CD4-positive, alpha-beta T cell (primary cell): ENCODE measurements at places on chromosomes 5 and 9.

DNA sequence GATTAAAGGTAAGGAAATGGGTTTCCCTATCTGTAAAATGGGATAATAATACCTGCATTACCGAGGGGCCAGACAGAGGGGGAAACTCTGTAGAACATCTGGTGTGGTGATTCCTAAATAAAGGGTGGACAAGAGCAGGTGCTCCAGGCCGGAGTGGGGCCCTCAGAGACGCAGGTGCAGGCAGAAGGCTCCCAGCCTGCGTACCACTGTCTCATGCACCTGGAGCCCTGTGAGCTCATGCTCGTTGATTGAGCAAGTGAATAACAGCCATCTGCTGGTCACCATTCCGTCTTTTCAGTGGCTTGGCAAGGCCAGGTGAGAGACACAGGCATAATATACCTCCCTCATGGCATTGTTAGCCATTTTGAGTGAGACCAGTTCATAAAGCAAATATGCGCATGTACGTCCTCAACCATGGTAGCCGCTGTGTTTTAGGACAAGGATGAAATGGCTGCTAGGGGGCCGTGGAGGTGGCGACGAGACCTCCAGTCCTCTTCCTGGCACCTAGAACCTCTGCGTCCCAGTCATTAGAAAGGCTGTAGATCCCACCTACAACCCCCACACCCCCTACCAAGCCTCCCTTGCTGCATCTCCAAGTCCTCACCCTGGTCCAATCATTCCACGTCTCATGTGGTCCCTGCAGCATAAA lies 198.0 kb upstream of the MVB12B start:
- no peak for DNase-seq

DNA sequence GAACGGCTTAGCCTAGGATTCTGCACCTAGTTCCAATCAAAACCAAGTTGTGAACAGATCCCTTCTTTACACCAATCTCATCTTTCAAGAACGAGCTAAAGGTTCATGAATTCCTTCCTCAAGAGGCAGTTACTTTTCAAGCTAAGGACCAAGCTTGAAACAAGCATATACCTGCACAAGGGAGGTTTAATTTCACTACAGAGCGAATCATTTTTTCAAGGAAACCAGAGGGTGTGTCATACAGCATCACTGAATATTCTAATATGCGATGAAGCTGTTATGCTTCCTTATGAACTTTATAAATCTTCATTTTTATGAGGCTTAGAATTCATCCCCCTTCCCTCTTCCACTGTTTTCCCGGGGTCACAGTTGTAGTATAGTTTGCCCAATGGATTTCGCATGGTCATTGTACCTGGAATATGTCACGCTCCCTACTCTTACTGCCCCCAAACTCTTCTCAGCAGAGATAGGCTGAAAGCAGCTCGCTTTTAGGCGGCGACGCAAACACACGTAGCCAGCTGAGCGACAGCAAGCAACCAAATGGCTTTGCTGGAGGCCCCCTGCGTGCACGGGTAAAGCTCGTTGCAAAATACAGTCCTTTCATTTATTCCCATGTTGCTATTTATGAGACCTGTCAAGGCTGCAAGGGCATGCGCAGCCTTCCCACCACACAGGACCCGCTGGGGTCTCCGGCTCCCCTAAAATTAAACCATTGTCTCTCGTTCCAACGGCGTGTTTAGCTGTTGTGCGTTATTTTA lies 832 bp downstream of the LMBRD2 start:
- DNase-seq, result peak; percentile 2

GRCh38 chr5:107272954-107273353 lies 397.8 kb downstream of the EFNA5 start:
- no peak for DNase-seq

- no peak for DNase-seq
These were observed 33.6 kb downstream of the SNX30 start for GRCh38 chr9:112784020-112784785.

GRCh38 chr5:32503261-32503660 lies 58.7 kb upstream of the ZFR start:
- DNase-seq, result no peak

- no peak for DNase-seq
These were observed 118.7 kb downstream of the NDUFS4 start for GRCh38 chr5:53678981-53679660.

DNA sequence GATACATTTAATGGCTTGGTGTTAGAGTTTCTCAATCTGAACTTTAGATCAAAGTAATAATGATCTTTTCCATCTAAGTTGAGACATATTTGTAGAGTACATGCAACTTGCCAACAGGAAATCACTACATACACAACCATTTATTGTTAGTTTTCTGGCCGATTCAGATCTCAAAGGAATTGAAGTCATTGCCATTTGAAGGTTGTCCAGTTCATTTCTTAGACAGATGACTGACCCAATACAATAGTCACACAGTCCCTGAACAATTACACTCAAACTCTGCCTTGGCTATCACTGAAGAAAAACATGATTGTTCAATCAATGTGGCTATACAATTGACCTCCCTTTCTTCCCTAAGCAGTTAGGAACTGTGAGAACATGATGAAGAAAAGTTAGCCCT lies 753.2 kb upstream of the RIOK2 start:
- no peak for DNase-seq

- DNase-seq, result no peak
These were observed 51.9 kb downstream of the SLC25A46 start for GRCh38 chr5:110790673-110791072.

DNA sequence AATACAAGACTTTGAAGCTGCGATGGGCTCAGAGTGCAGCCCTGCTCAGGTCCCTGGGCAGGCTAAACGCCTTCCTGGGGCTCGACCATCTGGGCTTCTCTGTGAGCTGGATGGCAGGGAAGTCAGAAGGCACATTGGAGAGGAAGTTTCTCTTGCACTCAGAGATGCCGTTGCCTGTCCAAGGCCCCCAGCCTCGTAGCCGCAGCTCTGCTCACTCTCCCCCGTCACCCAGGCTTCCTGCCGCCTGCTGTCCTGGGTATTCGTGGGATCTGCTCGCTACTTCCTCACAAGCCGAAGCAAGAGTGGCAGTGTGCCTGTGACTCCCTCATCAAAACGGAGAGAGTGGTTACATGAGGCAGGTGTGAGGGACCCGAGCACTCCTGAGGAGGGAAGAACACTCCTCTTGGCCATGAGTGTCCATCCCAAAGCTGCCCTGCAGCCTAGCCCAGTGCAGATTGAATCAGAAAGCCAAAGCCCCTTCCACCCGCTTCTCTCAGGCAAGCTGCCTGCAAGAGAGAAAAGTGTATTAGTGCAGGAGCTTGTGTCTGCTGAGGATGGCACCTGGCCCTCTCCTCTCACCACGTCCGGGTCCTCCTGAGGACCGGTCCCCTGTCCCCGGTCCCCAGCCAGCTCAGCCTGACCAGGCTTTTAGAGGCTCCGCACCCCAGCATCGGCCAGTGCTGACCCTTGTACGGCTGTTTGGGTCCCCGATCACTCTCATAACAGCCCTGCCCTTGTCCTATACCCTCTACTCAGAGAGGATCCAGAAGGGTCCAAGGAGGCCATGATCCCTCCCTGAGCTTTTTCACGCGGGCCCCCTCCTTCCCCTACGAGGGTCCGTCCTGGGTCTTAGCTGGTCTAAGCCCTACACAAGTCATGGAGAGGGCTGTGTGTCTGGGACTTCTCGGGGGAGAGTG lies 7.3 kb downstream of the FCN2 start:
- no peak for DNase-seq

- DNase-seq, result no peak
These were observed 493.2 kb upstream of the KLF4 start for GRCh38 chr9:107982745-107983144.

DNA sequence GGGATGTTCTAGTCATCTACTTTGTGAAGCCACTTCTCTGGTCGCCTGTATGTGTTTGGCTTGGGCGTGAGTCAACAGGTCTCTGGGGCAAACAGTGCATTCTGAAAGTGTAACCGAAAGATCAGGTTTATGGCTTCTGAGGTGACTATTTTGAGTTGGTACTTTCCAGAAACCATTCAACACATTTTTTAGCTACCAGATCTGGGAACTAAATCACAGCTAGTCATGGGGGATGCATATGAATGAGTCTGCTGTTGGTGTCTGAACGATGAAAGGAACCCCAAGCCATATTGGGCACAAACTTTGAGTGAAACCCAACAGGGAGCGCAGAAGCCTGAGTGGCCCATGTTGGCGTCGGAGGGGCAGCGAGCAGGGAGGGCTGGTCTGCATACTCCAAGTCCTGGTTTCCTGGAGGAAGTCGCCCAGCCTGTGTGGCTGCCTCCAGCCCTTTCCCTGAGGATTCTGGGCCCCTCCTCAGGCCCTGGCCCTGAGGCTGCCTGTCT lies 35.3 kb downstream of the UBE2QL1 start:
- no peak for DNase-seq

GRCh38 chr9:95985440-95986055 lies 110.1 kb downstream of the ERCC6L2 start:
- no peak for DNase-seq

DNA sequence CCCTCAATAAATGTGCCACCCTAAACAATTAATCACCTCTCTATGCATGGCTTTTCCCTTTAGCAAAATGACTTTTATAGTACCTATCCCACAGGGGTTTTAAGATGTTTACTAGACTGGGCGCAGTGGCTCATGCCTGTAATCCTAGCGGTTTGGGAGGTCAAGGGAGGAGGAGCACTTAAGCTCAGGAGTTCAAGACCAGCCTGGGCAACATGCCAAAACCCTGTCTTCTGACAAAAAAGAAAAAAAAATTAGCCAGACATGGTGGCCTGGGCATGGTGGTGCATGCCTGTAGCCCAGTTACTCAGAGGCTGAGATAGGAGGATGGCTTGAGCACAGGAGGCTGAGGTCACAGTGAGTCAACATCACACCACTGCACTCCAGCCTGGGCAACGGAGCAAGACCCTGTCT lies 13.5 kb downstream of the SH3TC2 start:
- no peak for DNase-seq

GRCh38 chr5:134769206-134769605 lies 10.6 kb downstream of the DDX46 start:
- no peak for DNase-seq

GRCh38 chr5:76379316-76379715 lies 23.8 kb upstream of the IQGAP2 start:
- DNase-seq, result no peak

- no peak for DNase-seq
These were observed 415.8 kb downstream of the SPATA31D1 start for GRCh38 chr9:82404196-82404870.

DNA sequence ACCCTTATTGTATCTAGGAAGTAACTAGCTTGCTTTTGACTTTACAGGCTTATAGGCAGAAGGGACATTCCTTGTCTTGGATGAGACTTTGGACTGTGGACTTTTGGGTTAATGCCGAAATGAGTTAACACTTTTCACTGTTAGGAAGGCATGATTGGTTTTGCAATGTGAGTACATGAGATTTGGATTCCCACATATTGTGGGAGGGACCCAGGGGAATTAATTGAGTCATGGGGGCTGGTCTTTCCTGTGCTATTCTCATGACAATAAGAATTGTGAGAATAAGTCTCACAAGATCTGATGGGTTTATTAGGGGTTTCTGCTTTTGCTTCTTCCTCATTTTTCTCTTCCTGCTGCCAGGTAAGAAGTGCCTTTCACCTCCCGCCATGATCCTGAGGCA lies 417.5 kb downstream of the HINT1 start:
- DNase-seq, result no peak

DNA sequence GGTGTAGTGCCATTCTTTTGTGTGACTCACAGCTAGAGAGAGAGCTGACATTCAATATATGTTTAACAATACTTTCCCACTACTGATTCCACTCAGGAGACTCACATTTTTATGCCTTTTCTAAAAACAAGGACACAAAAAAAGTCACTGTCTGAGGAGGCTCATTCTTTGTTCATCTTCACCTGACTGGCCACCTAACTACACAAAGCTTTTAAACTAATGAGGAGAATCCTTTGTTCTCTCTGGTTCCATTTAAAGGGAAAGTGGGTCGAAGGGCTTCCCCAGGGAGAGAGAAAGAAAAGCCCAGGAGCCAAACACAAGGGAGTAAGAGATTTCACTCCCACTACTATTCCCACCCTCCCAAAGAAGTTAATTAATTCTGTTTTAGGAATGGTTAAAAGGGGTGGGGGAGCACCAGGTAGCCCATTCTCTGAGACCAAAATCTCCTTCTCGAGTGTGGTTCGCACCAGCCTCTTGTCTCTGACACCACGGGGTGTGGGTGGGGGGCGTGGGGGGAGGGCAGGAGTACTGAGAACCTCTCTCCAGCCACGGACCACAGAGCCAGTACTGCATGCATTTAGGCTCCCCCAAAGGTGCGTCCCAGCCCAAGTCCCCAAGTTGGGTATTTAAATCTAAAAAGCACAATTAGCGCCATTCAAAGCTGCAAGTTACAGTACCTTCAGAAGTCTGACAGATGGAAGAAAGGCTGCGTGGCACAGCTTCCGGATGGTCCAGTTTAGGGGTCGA lies 747 bp downstream of the TRPM3 start:
- DNase-seq, result no peak

DNA sequence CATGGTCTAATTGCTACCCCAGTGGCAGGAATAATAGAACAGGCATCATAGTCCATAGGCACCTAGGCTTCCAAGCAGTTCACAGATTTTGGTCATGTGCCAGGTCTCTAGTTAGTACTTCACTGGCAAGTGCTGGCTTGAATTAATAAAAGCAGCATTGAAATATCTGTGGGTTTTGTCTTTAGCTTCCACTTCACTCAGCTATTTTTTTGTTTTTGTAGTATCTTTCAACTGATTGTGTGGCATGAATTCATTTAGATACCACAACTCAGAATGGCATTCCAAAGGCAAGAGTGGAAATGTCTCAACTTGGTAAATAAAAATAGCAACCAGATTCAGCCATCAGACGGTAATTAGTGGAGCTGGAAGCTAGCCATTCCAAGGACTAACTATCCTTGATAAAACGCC lies 27.9 kb upstream of the ITGA2 start:
- no peak for DNase-seq

DNA sequence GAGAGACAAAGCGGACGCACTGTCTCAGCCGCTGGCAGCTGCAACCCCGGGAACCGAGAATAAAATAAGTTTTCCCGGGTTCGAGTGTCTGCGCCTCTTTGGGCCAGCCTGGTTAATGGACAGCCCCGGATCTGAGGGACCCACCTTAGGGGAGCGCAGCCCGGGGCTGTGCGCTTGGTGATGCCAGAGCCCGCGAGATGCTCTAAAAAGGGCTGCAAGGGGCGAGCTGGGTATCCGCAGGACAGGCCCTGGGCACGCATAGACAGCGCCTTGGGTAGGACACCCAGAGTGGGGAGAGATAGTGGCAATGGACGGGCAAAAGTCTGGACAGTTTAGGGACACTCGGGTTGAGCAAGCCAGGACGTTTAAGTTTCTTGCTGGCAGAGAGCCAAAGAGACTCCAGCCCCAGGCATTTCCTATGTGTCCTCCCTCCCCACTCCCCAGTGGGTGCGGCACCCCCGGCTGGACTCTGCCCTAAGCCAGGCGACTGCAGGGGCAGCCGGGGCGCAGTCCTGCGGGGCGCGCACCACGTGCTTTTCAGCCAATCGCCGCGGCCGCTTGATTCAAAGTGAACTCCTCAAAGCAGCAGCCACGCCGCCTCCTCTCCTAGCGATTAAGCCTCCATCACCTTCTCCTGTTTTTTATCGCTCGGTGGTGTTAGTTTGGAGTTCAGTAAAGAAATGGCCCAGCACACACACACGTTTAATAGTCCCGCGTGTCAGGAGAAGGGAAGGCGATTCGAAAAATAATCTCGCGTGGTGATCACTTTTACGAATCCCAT lies 616 bp upstream of the ENC1 start:
- peak; percentile 16 for DNase-seq

GRCh38 chr5:31273161-31273560 lies 79.7 kb downstream of the CDH6 start:
- DNase-seq, result no peak
